ENCODE measurements at places on chromosomes 1 and 21.

DNA sequence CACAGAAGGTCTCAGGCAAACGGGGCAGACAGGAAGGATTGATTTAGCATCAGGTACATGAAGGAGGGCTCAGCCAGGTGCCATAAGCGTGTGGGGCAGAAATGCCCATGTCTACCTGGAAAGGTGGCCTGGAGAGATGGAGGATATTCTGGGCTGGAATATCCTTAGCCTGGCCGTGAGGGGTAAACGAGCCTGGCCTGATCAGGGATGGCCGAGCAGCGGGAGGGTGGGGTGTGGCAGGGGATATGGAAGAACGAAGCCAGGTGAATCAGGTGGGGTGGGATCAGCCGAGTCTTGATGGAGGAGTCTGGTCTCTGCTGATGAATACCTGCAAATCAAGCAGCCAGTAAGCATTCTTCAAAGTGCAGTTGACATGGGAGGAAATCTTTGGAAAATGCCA, 35.5 kb upstream of the TTC22 start:
- DNase-seq = no peak

DNA sequence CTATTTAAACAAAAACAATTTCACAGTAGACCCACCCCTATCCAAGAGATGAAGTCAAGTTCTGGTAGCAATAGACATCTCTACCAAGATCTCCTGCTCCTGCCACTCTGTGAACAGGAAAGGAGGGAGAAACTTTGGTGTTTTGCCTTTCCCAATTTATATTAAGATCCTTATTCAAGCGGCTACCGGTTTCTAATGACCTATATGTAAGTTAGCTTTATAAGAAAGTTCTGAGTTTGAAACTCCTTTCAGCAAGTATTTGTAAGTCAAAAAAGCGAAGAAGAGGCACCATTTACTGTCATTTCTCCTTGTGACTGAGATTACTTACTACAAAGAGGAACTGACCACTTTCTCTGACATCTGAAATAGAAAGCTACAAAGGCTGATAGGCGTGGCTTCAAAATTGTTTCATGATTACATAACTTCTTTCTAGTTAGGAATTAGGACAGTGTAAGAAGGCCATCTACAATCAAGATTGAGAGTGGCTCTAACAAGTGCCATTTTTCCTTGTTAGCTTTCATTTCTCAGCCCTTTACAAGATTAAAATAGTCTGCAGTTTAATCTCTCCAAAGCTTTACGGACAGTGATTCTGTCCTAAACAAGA, at the start of gene MNDA:
TSS of gene MNDA (plus strand) at position 448 of the 604 bp plus-strand sequence. CDS start 10,803 bp downstream, outside the sequence.
- DNase-seq = no peak

DNA sequence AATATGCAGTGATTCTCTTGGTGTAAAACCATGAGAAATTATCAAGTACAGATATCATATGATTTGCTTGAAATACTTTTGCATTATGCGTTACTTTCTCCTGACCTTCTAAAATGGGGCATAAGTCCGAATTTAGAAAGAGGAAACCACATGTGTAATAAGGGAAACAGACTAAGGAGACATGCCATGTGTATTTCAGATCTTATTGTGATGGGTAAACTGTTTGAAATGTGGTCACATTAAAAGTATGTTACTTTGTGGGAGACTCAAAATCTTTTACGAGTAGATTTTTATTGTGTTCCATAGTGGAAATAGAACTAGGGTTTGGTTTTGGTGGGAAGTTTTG, 173.0 kb downstream of the NFIA start:
- peak; percentile 21 for DNase-seq

DNA sequence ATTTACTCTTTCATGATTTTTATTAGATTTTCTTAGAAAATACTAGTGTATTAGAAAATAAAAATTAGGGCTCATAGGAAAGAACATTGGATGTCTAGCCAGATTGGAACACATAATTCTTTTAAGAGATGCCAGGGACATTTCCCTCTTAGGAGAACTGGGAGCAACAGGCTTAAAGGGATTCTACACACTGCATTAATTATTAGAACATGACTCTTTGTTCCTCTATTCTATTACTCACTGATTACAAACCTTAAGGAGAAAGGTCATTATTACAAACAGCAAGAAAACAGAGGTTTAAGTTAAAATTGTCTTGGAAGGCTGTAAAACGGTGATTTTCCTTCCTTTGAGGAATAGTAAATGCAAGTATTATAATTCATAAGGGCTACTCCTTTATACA, 32.9 kb upstream of the VAV3 start:
- peak; percentile 64 for DNase-seq

DNA sequence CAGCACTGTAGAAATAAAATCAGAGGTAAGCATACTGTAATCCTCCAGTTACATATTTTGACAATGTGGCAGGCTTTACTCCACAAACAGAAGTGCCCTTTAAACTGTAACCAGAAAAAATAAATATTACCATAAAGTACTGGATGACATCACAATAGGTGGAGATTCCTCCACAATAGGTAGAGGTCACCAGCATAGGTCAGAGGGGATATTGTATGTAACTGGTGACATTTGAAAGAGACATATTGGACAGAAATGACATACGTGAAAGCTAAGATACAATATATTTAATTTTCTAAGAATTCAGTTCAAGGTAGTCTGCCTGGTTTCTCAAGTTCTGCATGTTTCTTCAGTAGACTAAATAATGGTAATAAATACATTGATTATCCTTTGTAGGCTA, at the start of gene ASB17:
TSS of gene ASB17 (minus strand) at position 101 of the 400 bp plus-strand sequence. CDS start 113 bp downstream, outside the sequence.
- no peak for DNase-seq

DNA sequence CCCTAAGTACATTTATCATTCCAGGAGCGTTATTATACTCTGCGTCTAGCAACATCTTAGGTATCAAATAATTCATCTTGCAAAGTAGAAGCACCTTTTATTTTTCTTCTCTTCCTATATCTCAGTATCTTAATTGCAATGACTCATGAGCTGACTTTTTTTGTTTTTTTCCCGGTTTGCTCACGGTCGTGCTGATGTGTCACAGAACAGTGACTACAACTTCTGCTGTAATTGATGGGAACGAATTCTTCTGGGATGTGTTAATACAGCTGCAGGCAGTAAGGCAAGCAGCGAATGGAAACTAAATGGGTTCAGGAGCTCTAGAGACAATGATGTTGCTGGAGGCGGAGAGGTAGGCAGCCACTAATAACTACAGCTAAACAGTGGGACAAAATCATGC, 89.8 kb upstream of the TMPRSS15 start:
- DNase-seq = peak; percentile 14

DNA sequence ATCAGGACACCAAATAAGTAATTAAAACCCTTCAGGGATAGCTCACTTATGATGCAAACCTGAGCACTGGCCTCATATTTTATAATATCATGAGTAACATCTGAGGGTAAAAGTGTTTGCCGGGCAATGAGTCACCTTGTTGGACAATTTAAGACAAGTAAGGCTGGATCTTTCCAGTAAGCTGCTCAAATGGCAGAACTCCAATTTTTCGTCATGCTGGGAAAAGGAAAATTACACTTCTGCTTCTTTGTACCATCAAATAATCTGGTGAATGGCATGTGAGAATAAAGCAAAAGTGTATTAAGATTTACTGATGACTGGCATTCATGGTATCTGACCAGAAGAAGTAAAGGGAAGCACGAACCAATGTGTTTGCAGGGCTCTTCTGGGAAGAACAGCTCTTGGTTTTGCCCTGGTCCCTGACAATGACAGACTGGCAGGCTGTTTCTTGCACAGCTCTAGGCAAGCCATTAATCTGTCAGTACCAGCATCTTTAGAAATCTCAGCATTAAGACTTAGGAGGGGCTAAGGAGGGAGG, 392.2 kb downstream of the VAV3 start:
- peak; percentile 86 for DNase-seq

DNA sequence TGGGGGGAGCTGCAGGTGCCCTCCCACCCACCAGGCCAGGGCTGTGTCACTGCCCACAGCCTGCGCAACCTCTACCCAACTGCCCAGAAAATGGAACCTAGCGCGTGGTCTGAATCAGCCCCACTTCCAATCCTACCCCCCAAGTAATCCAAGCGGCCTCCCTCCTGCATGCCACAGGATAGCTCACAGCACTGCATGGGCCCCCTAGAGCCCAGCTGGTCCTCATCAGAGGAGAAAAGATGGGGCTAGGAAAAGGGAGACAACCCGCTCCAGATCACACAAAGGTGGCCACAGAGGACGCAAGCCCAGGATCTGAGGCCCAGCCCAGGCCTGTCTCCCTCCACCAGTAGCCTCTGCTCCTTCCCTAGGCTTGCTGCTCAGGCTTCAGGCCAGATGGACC, 6.2 kb downstream of the ADGRB2 start:
- DNase-seq = no peak

DNA sequence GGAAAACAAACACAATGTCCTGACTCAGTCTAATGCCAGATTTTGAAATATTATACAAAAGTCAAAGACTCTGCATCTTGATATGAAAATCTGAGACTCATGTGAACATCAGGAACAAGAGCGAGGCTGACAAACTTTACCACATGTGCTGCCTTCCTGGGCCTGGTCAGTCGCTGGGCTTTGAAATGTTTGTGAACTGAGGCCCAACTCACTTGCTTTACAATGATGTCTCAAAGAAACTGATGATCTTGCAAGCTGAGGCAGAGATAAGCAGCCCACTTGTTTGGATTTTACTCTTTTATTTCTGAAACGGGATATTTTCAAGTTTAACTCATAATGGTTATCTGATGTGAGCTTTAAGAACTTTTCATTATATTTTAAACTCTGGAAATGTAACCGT, 2.1 kb downstream of the BCAR3 start:
- no peak for DNase-seq

GRCh38 chr1:53057127-53057526, 4.9 kb upstream of the PODN start:
- peak; percentile 25 for DNase-seq

GRCh38 chr1:180881806-180882509, 30.7 kb upstream of the KIAA1614 start:
- DNase-seq = peak; percentile 64

DNA sequence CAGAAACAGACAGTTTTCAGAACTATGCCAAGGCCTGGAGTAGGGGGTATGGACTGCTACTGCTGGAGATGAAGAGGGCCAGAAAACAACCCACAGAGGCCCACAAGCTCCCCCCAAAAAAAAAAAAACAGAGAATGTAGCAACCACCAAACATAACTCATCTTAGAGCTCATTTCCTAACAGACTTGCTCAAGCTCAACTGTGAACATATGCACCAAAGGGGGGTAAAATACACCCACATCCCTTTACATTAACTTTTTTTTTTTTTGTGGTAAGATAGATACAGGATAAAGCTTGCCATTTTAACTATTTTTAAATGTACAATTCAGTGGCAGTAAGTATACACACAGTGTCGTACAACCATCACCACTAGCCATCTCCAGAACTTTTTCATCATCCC, 36.0 kb downstream of the SEC16B start:
- DNase-seq = peak; percentile 24

Data from fibroblast of mammary gland (primary cell).